ENCODE measurements at places on chromosomes 12 and 14.

DNA sequence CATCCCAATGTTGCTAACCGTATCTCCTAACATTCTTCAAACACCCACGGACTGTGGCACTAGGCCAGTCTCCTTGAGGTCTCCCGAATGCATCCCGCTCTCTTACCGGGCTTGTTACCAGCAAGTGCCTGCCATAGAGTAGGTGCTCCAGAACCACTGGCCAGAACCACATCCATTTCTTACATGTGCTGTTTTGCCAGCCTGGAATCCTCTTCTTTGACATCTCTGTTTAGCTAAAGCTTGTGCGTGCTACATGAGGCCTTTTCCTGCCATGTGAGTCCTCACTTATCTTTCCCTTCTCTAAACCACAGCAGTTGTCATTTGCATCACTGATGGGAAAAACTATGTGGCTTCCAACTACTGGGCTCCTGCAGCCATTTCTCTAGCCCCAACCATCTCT, 397.4 kb downstream of the PCNX1 start:
- no peak for DNase-seq

- no peak for DNase-seq
Observed at GRCh38 chr14:100222224-100223093, 16.5 kb upstream of the YY1 start.

DNA sequence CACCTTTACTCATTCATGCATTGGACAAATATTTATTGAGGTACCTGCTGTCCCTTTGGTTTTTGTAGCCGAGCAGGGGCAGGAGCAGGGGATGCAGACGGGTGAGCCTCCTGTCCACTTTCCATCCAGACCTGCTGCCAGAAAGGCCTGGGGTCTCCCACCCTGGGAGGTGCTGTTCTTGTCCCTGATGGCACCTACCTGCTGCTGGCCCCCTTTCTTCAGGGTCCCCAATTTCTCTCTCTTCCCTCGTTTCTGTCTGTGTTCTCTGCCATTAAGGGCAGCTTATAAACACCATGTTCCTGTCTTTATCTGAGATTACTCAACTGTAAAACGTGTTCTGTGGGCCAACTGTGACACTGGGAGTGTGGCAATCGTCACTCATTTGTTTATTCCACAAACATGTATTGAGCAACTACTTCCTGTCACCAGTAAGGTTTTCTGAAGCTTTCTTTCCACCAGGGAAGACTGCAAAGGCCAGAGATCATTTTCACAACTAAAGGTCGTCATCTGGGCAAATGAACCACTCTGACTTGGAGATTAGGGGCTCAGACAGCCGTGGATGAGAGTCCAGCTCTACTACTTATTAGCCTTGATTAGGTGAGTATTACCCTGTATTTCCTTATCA, at the start of gene HAL:
Gene HAL, minus strand, starts transcription at position 311 of the 625 bp plus-strand sequence. CDS start 434 bp downstream, outside the sequence.
- no peak for DNase-seq

DNA sequence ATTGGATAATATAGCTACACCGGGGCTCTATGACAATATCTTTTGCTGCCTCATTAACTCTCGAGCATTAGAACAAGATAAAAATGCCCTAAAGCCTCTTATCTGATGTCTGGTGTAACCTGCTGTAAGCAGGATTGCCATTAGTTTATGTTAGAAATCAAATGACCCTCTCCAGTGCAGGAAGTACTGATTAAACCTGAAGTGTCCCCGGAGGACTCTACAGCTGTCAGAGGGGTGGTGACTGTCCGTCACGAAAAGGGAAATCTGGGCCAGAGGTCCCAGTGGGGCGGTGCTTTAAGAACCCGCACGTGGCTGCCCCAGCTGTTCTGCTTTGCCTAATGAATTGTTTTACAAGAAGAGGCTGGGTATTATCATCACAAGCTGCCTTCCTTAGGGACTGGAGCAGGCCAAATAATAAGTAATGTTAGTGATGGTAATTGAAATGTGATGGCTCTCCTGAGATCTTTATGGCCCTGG, 55.7 kb downstream of the LIN52 start:
- DNase-seq = no peak

- no peak for DNase-seq
Observed at GRCh38 chr12:53953831-53954693, 641 bp upstream of the HOXC12 start.

DNA sequence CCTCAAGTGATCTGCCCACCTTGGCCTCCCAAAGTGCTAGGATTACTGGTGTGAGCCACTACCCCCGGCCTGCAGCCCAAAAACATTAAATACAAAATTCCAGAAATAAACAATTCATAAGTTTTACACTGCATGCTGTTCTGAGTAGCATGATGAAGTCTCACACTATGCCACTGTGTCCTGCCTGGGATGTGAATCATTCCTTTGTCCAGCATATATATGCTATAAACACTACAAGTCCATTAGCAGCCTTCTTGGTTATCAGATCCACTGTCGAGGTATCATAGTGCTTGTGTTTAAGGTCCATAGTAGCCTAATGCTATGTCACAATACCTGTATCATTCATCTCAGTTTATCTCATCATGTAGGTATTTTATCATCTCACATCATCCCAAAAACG, 15.9 kb downstream of the INTS13 start:
- DNase-seq = no peak

DNA sequence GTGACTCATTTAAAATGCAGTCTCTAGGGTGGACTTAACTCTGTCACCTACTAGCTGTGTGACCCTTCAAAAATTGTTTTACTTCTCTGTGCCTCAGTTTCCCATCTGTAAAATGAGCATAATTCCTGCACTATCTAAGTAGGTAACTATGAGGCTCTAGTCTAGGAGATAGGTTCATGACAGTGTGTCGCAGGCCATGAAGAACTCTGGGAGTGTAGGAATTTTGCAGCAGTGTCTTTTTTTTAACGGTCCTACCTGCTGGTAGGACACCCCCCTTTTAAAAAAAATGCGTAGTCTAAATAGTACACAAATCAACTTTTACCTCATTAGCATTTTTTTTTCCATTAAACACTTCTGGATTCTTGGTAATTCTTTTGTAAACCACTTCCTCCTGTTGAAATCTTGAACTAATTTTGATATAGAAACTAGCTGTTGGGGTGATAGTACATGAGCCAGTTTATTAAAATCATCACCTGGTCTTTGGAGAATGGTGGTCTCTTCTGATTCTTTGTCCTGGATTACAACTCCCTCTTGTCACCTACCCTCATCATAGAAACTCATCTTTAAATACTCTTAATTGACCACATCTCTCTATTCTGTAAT, 86.0 kb upstream of the SLC38A2 start:
- no peak for DNase-seq

GRCh38 chr12:82383930-82384552, 25.7 kb downstream of the METTL25 start:
- no peak for DNase-seq

- DNase-seq = peak; percentile 45
Observed at GRCh38 chr12:114625294-114625851, 58.6 kb downstream of the TBX3 start.

Data from fibroblast of skin of back (primary cell).